ENCODE measurements at places on chromosomes 12 and 14. TPM values are rescaled to one million over a fixed set of nuclear protein-coding genes. Genes with fewer than 3 reads are reported as not detected.

Gene RAD51AP1
- 87.4 TPM for total RNA-seq

Gene PTGER2
- total RNA-seq, result 0.39 TPM

Gene TAS2R19
- total RNA-seq, result 5.7 TPM

Gene MYO1H
- 0.18 TPM for total RNA-seq

Gene NKX2-8
- total RNA-seq, result 0.23 TPM

Gene PRR4
- total RNA-seq, result 8.4 TPM

Gene KRT77
- not detected for total RNA-seq

Gene LGALS3
- 206 TPM for total RNA-seq

Gene LMNTD1
- not detected for total RNA-seq

GRCh38 chr14:26067341-26067740 is 530.5 kb downstream of the NOVA1 start:
- no peaks in the 10 kb centered on the region for H3K27me3 ChIP-seq
- H3K4me1 ChIP-seq, result no peaks in the 10 kb centered on the region
- H3K27ac ChIP-seq, result no peak overlapping the region
- no peak overlapping the region for H3K4me3 ChIP-seq
- no peak for DNase-seq

GRCh38 chr12:45615268-45615667 is 114.2 kb upstream of the ARID2 start:
- no peaks in the 10 kb centered on the region for H3K36me3 ChIP-seq
- DNase-seq, result no peak
- H3K4me3 ChIP-seq, result no peak overlapping the region

GRCh38 chr14:23030936-23031335 is 3.8 kb downstream of the PSMB5 start:
- peaks cover 7% of the 10 kb centered on the region for H3K4me1 ChIP-seq
- no peak overlapping the region for H3K27ac ChIP-seq
- H3K4me3 ChIP-seq, result no peak overlapping the region

DNA sequence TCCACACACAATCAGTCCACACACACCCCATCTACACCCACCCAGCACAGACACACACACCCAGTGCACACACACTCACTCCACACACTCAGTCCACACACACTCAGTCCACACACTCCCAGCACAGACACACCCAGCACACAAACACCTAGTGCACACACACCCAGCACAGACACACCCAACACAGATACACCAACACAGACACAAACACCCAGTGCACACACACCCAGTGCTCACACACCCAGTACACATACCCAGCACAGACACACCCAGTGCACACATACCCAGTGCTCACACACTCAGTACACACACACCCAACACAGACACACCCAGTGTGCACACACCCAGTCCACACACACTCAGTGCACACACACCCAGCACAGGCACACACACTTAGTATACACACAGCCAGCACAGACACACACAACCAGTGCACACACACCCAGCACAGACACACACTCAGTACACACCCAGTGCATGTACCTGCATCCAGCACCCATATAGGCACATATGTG is 63.8 kb downstream of the ADGRD1 start:
- no peak for DNase-seq
- no peak overlapping the region for H3K4me3 ChIP-seq
- no peaks in the 10 kb centered on the region for H3K27me3 ChIP-seq

GRCh38 chr12:13661005-13661887 is 320.2 kb downstream of the GRIN2B start:
- no peak overlapping the region for H3K27ac ChIP-seq
- H3K4me3 ChIP-seq, result no peak overlapping the region
- no peaks in the 10 kb centered on the region for H3K36me3 ChIP-seq
- peak; percentile 60 for DNase-seq
- H3K27me3 ChIP-seq, result no peaks in the 10 kb centered on the region

GRCh38 chr14:73047808-73048207 is 10.5 kb upstream of the RBM25 start:
- no peaks in the 10 kb centered on the region for H3K36me3 ChIP-seq
- no peaks in the 10 kb centered on the region for H3K4me1 ChIP-seq
- no peak for DNase-seq
- H3K27ac ChIP-seq, result no peak overlapping the region
- no peaks in the 10 kb centered on the region for H3K27me3 ChIP-seq
- no peak overlapping the region for H3K4me3 ChIP-seq

GRCh38 chr12:12716151-12716792 is 896 bp upstream of the CDKN1B start:
- DNase-seq, result no peak
- peaks cover 34% of the 10 kb centered on the region for H3K4me1 ChIP-seq
- H3K27me3 ChIP-seq, result no peaks in the 10 kb centered on the region
- H3K27ac ChIP-seq, result peak overlapping the region; percentile 71

GRCh38 chr14:103217538-103217937 is 94.3 kb downstream of the TNFAIP2 start:
- no peaks in the 10 kb centered on the region for H3K27me3 ChIP-seq
- peaks cover 9% of the 10 kb centered on the region for H3K4me1 ChIP-seq
- H3K36me3 ChIP-seq, result no peaks in the 10 kb centered on the region
- no peak for DNase-seq
- H3K4me3 ChIP-seq, result no peak overlapping the region

GRCh38 chr12:89016970-89017778 is 335.1 kb downstream of the DUSP6 start:
- no peaks in the 10 kb centered on the region for H3K36me3 ChIP-seq
- H3K4me3 ChIP-seq, result peak overlapping the region; percentile 10
- H3K4me1 ChIP-seq, result peaks cover 11% of the 10 kb centered on the region
- no peak overlapping the region for H3K27ac ChIP-seq

DNA sequence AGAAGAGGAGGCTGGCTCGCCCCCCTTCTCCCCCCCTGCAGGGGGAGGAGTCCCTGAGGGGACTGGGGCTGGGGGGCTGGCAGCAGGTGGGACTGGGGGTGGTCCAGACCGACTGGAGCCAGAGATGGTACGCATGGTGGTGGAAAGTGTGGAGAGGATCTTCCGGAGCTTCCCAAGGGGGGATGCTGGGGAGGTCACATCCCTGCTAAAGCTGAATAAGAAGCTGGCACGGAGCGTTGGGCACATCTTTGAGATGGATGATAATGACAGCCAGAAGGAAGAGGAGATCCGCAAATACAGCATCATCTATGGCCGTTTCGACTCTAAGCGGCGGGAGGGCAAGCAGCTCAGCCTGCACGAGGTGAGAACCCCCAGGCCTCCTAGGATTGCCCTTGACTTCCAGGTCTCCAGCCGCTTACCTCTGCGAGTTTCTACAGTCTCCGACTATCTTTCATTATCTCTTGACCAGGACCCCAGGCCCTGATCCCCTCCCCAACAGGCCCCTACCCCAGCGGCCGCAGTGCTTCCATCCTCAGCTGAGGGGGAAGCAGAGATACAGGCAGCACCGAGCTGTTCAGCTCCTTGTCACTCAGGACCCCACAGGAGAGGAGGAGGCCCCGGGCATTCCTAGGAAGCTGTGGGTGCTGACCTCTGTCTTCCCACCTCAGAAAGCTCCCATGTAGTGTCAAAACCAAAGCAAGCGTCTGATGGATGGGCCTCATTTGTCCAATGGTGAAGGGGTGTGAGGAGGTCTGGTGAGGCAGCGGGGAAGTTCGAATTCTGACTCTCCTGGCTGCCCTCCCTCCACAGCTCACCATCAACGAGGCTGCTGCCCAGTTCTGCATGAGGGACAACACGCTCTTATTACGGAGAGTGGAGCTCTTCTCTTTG is 3.0 kb downstream of the NAB2 start:
- H3K36me3 ChIP-seq, result peaks cover 9% of the 10 kb centered on the region
- no peak overlapping the region for H3K27ac ChIP-seq
- H3K4me3 ChIP-seq, result no peak overlapping the region
- H3K27me3 ChIP-seq, result no peaks in the 10 kb centered on the region

GRCh38 chr12:49813131-49813530 is 15.1 kb downstream of the NCKAP5L start:
- no peak overlapping the region for H3K4me3 ChIP-seq
- no peak overlapping the region for H3K27ac ChIP-seq
- DNase-seq, result no peak
- H3K4me1 ChIP-seq, result no peaks in the 10 kb centered on the region
- no peaks in the 10 kb centered on the region for H3K27me3 ChIP-seq
- H3K36me3 ChIP-seq, result no peaks in the 10 kb centered on the region

DNA sequence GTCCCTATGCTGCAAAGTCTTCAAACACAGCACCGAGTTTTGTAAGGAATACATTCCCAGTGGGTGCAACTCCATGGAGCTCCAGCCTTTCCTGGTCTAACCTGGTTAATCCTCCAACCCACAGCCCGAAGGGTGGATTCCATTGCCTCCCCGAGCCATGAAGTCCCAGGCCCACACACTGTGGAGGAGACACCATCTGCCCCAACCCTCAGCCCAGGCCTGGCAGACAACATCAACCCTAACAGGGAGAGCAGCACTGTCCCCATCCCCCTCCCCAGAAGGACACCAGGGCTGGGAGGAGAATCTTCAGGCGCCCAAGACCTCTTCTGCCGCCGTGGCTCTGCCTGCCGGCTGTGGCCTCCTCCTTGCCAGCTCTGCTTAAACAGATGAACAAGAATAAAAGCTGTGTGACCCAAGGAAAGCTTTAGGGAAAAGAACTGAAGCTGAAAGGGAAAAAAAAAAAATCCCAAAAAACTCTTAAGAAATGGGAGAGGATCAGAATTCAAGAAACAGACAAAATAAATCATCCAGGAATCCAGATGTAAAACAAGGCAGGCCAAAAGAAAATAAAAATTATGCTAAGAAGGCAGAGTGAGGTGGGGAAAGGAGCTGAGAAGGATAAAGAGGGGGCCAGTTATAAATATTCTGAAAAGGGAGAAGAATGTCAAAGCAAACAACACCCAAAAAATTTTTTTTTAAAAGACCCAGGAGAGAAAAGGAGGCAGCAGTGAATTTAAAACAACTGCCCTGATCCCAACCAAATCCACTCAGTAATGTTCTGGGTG is 16.0 kb upstream of the ZFP36L1 start:
- H3K36me3 ChIP-seq, result no peaks in the 10 kb centered on the region
- peaks cover 6% of the 10 kb centered on the region for H3K4me1 ChIP-seq
- no peak for DNase-seq
- no peak overlapping the region for H3K27ac ChIP-seq

- H3K36me3 ChIP-seq, result no peaks in the 10 kb centered on the region
- H3K4me3 ChIP-seq, result no peak overlapping the region
- no peak overlapping the region for H3K27ac ChIP-seq
- no peaks in the 10 kb centered on the region for H3K27me3 ChIP-seq
- DNase-seq, result no peak
- H3K4me1 ChIP-seq, result peaks cover 4% of the 10 kb centered on the region
These were observed 3.1 kb downstream of the HMGA2 start for GRCh38 chr12:65827342-65827741.

All from Caco-2 (cell line).